ENCODE measurements at places on chromosomes 16 and 17.

- DNase-seq, result no peak
These were observed 7.7 kb downstream of the TEPSIN start for GRCh38 chr17:81231121-81231645.

- DNase-seq, result peak; percentile 29
These were observed 107.4 kb upstream of the CDH11 start for GRCh38 chr16:65229191-65229662.

DNA sequence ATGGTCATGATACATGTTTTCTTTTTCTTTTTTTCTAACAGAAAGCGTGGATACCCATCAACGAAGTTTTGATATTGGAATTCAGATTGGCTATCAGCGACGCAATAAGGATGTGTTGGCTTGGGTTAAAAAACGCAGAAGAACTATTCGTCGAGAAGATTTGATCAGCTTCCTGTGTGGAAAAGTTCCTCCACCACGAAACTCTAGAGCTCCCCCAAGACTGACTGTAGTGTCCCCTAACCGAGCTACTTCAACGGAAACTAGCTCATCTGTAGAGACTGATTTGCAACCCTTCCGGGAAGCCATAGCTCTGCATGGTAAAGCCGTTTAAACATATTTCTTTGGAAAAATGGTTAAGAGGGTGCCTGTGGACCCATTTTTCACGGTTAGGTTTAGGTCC is 11.5 kb downstream of the HAPSTR1 start:
- no peak for DNase-seq

DNA sequence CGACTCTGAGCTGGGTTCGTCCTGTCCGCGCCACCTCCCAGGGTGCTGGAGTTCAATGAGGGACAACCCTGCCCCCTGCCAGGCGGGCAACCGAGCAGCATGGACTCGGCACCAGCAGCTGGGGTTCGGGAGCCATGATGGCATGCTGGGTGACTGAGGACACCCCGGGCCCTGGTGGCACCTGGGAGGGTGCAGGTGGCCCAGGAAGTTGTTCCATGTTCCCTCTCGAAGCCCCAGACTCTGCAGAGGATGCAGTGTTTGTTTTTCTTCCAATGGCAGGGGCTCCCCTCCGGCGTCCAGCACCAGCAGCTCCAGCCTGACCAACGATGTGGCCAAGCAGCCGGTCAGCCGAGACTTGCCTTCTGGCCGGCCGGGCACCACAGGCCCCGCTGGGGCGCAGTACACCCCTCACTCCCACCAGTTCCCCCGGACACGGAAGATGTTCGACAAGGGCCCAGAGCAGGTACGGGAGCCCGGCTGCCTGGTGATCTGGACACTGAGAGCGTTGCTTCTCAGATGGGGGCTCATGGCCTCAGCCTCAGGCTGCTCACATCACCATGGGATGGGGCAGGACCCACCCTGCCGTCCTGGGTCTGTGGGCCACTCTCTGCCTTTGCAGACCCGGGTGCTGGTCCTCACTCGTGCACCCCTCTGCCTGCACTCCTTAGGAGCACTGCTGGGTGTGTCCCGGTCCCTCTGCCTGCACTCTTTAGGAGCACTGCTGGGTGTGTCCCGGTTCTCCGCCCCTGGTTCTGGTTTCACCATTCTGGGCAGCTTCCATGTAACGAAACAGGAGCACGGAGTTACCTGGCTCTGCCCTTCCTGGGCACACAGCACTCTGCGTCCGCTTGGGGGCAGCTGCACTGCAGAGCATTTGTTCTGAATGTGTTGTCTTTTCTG is 68.2 kb upstream of the CHMP6 start:
- no peak for DNase-seq

DNA sequence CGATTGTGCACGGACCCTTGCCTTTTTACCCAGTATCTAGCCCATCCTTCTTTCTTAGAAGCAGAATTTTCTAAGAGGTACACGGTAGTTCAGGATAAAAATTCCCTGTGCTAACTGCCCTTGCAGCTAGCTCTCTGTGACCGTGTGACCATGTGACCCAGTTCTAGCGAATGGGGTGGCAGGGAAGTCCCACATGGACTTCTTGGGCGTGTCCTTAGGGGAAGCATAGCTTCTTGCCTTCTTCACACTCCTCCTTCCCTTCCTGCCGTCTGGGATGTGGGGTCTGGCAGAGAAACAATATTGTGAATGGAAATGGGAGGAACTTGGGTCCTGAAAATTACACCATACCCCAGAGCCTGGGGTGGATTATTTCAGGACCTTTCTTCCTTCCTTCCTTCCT is 670.7 kb downstream of the MAF start:
- DNase-seq, result no peak

- DNase-seq, result no peak
These were observed 5.9 kb upstream of the MAP2K3 start for GRCh38 chr17:21278450-21279197.

DNA sequence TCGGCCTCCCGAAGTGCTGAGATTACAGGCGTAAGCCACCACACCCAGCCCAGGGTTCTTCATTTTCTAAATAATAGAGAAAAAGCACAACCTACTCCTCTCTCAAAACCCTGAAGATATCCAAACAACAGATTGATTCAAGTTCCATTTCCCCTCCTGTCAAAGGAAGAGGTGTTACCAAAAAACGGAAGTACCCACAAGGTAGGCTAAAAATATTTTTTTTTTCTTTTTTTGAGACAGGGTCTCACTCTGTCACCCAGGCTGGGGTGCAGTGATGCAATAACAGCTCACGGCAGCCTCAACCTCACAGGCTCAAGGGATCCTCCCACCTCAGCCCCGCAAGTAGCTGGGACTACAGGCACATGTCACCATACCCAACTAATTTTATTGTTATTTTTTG is 18.9 kb downstream of the UTP6 start:
- DNase-seq, result no peak

DNA sequence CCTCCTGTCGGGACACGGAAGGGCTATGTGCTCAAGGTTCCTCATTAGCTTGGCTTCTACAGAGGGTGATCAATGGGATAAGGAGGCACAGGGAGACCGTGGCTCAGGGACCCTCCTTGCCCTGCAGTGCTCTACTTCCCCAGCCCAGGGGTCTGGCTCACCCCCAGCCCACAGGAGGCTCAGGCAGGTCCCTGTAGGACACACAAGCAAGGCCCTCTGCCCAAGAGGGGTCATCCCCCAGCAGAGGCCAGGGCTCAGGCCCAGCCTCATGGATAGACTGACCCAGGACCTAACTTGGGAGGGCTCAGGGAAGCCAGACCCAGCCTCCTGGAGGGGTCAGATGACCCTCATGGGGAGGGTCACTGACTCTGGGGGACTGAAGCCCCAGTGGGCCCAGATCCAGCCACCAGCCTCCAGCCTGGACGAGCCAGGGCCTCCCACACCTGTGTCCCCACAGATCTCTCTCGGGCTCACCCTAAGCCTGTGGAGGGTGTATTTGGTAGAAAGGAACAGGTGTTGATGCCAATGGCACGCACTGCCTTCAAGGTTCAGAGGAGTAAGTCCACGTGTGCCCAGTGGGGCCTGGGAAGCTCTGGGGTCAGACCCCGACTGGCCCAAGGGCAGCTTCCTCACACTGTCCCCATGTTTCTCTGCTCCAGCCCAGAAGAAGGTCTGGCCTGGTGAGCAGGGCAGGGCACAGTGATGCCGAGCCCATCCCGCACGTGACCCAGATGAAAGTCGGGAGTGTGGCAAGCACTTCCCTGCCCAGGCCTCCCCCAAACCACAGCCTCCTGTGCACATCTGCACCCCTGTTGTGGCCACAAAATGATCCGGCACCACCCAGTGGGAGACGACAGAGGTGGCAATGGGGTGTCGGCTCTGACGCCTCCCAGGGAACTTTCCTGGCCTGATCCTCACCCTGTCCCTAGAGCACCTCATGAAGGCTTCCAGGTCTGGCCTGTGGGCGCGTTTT is 10.9 kb upstream of the KRTAP17-1 start:
- DNase-seq, result no peak

GRCh38 chr16:49766225-49766624 is 89.7 kb downstream of the ZNF423 start:
- DNase-seq, result no peak

DNA sequence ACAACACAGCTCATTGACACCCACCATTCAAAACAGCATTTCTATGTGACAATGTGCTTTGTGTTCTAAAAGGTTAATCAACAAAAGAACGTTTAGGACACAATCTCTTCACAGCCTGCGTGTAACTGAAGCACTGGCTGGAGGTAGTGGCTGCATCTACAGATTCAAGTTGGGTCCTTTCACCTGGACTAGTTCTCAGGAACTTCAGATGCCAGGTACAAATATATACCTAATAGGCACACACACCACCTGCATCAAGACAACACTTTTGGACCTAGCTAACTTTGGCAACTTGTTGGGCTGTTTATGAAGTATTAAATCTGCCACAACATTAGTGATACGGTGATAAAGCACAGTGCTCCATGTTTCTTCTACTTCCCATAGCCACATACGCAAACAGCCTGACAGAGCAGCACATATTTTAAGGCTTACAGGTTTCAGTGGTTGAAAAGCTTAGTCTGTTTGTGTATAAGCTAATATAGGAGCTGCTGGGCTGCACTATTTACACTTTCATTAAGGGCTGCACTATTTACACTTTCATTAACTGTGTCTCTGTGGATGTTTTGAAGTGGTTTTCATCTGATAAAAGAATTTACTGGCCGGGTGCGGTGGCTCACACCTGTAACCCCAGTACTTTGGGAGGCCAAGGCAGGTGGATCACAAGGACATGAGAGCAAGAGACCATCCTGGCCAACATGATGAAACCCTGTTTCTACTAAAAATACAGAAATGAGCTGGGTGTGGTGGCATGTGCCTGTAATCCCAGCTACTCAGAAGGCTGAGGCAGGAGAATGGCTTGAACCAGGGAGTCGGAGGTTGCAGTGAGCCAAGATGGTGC is 132.6 kb downstream of the PARN start:
- no peak for DNase-seq

- DNase-seq, result no peak
These were observed 4.4 kb downstream of the PNPO start for GRCh38 chr17:47945529-47946508.

DNA sequence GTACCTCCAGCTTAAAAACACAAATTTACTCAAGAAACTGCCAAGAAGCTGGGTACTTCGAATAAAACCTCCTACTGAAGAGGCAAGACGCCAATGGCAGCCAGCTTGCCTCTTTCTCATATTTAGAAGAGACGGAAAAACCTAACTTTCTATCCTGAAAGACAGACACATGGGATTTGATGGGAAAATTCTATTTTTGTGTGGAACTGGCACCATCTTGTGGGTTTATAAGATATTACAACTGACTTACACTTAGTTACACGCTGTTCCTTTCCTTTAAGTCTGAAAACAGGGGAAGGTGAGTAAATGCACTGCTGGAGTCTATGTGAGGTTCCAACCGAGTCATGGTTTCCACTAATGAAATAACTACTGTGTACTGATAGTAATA is 10.3 kb downstream of the ZNF18 start:
- peak; percentile 46 for DNase-seq

DNA sequence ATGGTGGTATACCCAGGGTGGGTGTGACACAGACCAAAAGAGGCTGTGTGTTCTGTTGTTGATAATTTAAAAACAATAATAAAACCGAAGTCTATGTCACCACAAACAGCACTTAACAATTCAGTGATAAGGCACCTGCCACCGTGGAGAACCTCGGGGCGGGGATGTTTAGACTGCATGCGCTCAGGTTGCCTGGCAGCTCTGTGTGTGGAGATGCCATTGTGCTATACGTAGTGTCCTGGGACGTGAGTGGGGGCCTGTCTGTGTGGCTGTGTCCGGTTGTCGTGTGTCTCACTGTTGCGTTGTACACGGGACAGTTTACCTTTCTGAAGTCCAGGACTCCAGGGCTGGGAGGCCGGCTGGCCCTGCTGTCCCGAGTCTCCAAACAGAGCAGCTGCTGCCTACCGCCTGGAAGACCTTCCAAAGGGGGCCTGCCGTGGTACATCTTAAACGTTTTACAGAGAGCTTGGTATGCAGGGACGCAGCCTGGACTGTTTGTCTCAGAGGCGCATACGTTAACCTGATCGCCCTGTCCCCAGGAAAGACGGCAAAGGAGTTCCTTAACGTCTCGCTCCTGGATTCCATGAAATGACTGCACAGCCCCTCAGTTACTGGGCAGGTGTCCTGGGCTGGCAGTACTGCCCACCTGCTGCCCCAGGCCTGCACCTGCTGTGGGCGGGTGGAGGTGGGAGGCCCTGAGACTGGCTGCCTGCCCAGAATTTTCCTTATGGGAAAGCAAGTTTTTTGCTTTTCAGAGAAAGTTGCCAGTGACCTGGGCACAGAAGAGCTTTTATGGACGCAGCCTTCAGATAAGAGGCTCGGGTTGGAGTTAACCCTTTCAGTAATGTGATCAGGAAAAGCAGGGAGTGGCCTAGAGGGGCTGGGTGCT is 19.0 kb downstream of the SPIRE2 start:
- DNase-seq, result no peak

GRCh38 chr17:70609566-70609965 is 440.2 kb downstream of the KCNJ2 start:
- DNase-seq, result no peak

DNA sequence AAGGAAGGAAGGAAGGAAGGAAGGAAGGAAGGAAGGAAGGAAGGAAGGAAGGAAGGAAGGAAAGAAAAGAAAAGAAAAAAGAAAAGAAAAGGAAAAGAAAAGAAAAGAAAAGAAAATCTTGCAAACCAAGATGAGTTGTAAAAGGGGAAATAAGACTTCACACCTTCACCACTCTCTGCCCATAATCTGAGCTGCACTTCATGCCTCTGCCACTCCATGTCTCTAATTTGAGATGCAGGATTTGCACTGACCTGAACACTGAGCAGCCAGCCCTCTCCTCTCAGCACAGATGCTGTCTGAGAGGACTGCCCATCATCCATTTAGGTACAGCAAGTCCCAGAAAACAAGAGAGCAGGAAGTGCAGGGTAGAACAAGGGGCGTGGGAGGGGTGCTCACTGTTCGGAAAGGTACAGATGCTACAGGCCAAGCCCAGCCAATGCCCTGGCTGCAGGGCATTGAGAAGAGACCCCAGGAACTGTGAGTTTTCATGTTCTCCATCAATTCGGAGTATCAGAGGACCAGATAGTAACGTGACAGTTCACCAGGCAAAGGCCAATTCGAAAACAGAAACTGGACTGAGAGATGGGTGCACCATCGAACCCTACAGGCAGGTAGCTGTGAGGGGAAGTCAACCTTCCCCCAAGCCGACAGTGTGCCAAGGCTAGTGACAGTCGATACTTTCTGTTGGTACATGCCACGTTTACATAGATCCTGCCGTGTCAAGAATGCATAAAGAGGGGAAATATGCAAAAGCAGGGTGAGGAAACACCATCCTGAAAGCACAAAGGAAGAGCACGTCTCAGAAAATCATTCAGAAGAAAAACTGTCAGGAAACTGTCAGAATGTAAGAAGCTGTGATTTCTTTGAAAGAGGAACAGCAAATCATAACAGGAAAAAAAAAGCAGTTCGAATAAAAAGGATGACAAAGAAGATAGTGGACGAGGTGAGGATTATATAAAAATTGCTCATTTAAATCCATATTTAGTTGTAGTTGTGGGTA is 142.0 kb upstream of the RCVRN start:
- DNase-seq, result no peak

- DNase-seq, result no peak
These were observed 52.4 kb downstream of the NEUROD2 start for GRCh38 chr17:39555368-39555767.

- peak; percentile 4 for DNase-seq
These were observed 169.8 kb downstream of the PITPNC1 start for GRCh38 chr17:67546578-67547527.
